Tibial artery (tissue), 4 donors: ENCODE measurements at places on chromosomes 2 and 18.

- no peak for DNase-seq
Observed at GRCh38 chr2:63741884-63742579, 99.7 kb upstream of the UGP2 start.

DNA sequence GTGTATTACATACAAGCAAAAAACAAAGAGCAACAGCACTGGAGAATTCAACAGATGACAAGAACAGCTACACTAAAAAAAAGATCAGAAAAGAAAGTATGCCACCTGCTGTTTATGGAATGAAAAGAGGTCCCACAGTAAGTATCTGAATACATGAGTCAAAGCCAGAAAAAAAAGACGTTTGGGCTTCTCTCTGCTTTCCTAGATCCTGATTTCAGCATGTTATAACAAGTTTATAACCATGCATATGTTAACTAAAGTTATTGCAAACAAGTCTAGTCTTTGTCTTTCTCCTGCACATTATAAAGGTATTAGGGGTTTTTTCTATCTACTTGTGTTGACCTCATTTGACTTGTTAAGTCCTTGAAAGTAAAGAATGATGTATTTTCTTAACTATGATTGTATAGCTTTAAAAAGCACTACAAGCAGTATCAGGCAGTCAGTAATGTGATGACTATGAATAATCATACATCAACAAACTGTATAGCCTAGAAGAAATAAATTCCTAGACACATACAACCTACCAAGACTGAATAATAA is 108.5 kb upstream of the COL5A2 start:
- no peak for DNase-seq

GRCh38 chr2:160918906-160919503 is 241.2 kb upstream of the TANK start:
- DNase-seq, result peak; percentile 45

- no peak for DNase-seq
Observed at GRCh38 chr18:34978533-34978893, 62.7 kb upstream of the MAPRE2 start.

DNA sequence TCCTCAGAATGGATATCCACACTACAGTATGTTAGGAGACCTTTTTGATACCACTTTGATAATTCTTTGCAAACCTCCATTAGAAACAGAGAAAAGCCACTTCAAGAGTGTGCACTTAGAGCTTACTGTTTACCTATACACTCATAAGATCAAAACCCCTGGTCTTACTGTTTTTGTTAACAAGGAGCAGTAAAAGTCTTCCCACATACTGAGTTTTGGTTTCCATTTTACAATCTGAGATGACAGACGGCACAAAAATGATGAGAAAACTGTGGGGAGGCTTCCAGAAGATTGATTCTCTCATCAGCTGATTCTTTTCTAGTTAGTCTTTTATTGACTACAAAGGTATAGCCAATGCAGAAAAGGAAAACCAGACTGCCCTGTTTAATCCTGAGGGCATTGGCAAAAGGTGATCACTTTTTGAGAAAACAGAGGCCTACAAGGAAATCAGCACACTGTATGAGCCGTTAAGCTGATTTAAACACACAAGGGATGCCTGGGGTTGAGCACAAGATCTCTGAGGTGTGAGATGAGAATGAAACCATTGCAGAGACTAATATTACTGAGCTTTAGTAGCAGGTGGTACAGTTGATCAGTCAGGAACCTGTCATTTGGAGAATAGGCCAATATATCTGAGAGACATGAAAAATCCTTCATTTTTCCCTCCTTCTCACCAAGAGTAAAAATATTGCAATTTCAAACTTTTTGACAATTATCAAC is 368.6 kb downstream of the GRB14 start:
- DNase-seq, result no peak

DNA sequence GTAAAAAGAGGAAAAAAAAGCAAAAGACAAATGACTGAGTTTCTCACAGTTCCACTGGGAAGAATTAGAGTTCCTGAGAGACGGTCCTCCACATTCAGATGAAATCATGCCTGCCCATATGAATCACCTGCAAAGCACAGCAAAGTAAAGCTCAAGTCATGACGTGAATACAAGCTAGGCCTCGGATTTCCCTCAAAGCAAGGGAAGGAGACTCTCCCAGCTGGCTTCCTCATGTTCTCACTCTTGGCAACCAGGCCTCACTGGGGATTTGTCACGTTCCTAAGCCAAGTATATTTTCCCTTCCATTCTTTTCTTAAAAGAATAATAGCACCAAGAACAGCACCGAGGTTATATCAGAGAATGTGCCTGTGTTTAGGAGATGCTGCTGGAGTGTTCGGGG is 47.0 kb downstream of the CYP27C1 start:
- DNase-seq, result no peak

DNA sequence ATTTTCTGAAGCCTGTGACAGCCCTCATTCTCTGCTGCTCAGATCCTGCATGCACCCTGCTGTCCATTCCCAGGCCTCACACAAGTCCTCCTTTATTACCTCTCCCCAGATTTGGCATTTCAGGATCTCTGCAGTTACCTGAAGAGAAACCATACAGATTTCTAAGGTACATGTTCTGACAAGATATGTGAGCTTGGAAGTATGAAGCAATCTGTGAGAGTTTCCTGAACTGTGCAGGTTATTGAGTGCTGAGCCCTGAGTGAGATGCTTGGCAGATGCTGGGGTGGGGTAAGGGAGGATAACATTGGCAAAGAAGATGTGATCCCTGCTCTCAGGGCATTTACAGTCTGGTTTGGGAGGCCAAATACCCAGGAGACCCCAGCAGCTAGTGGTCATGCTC is 122.1 kb upstream of the STPG4 start:
- DNase-seq, result no peak

DNA sequence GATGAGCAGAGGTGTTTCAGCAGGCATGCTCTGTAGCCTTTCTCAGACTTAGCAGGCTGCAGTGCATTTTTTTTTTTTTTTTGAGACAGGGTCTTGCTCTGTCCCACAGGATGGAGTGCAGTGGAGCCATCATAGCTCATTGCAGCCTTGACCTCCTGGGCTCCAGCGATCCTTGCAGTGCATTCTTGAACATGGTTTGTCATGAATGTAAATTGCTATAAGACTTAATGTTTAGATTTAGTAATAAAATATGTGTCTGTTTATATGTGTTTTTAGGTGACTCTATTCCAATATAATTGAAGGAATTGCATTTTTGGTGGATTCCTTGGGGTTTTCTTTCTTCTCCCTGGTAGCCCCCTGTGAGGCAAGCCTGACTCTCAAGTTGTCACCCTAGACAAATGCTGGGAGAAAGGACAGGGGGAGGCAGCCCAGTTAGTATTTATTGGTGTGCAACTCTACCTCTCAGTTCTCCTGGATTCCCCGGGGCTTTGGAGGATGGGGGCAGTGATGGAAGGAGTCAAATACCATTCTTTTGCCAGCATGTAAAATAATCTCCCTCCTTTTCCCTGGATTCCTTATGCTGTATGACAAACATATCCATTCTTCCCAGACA is 22.7 kb downstream of the LYPD6B start:
- DNase-seq, result no peak

GRCh38 chr2:240219208-240219890 is 78.9 kb upstream of the OTOS start:
- peak; percentile 43 for DNase-seq

GRCh38 chr2:137987011-137987410 is 22.7 kb downstream of the HNMT start:
- DNase-seq, result no peak
